ENCODE measurements at places on chromosomes 5 and 9.

DNA sequence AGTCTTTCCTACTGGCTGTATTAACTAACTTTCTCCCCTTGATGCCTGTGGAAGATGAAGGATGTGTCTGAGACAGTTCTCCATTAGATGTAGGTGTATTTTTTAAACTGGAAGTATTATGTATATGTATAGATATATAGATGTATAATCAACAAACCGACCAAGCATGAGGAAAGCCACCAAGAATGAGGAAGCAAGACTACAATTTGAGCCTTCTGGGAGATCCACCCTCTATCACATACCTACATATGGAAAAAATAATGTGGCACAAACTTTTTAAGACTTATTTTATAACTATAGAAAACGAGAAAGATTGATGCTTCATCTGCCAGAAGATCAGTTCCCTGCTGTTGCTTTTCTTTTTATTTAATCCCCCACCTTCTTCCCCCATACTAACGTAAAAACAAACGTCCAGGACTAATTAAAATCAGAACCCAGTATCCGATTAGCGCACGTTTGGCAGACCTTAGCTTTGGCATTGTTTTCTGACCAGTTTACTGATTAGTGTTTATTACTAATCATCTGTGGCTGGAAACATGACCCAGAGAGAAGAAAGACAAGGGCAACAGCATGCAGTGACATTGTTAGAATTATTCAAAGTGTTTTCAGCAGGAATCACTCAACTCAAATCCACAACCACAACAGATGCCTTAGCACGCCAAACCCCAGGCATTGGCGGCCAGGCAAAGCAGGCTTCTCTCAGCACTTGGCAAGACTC, 490.2 kb downstream of the EBF1 start:
- peak; percentile 45 for DNase-seq

DNA sequence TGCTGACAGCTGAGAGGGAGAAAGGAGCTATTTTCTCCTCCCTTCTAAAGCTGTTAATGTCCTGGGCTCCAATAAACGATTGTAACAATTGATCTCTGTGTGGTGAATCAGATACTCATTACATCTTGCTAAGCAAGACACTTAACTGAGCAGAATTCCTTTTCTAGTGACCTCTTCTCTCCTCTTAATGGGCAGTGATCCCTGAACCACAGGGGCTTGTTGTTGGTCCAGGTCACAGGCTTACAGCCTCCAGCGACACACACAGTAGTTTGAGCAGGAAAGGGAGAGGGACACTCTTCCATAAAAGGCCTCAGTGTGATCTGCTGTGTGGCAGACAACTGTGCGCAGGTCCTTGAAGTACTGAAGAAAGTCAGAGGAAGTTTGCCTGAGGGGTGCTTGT, 58.5 kb upstream of the MYO10 start:
- no peak for DNase-seq

GRCh38 chr5:100004969-100005368, 530.2 kb upstream of the FAM174A start:
- no peak for DNase-seq

GRCh38 chr5:149628221-149628620, 46.9 kb downstream of the ARHGEF37 start:
- no peak for DNase-seq

GRCh38 chr5:14913096-14913495, 41.5 kb upstream of the ANKH start:
- no peak for DNase-seq

DNA sequence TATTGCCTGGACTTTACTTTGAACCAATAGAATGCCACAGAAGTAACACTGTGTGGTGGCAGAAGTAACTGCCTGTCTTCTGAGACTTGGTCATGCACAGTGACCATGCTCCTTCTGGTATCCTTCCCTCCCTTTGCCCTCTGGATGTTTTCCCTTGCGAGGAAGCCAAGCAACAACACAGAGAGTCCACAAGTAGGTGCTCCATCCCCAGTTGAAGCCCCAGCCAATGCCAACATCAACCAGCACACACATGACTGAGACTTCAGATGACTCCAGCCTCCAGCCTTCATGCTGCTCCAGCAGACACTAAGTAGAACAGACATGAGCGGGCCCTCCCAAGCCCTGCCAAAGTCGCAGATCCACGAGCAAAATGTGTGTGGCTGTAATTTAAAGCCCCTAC, 129.6 kb downstream of the EPB41L4A start:
- no peak for DNase-seq

DNA sequence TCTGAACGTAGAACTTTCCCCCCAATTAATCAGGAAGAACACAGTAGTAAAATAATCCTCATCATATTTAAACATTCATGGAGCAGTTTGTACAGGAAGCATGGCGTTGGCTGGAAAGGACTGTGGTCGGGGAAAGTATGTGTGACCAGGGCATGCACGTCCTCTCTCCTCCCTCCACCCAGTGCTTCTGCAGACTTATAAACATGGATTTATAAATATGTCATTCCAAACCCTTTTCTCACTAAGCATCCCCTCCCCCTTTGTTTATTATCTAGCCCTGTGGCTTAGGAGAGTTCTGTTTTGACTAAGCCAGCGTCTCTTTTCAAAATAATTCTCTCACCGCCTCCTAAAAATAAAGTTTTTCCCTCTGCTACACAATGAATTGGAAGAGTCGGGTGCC, 70.4 kb upstream of the DAP start:
- DNase-seq = peak; percentile 57

GRCh38 chr5:170651604-170652277, 131.8 kb upstream of the GABRP start:
- DNase-seq = no peak

GRCh38 chr5:115840873-115841272, 492 bp downstream of the ATG12 start:
- DNase-seq = no peak

DNA sequence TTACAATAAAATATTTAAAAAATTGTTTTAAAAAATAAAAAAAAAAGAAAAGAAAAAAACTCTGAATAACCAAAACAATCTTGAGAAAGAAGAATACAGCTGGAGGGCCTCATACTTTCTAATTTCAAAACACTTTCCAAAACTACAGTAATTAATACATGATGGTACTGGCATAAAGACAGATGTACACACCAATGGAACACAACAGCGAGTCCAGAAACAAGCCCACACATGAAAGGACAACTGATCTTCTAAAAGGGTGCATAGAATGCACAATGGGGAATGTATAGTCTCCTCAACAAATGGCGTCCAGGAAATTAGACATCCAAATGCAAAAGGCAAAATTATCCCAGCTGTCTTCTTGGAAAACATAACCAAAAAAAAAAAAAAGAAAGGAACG, 99.6 kb downstream of the LURAP1L start:
- no peak for DNase-seq

GRCh38 chr5:7541898-7542297, 146.0 kb downstream of the ADCY2 start:
- no peak for DNase-seq

GRCh38 chr9:8553444-8553843, 753.9 kb upstream of the DMAC1 start:
- DNase-seq = no peak

- DNase-seq = no peak
Measured at GRCh38 chr5:154479160-154479943, 1.3 kb upstream of the HAND1 start.

DNA sequence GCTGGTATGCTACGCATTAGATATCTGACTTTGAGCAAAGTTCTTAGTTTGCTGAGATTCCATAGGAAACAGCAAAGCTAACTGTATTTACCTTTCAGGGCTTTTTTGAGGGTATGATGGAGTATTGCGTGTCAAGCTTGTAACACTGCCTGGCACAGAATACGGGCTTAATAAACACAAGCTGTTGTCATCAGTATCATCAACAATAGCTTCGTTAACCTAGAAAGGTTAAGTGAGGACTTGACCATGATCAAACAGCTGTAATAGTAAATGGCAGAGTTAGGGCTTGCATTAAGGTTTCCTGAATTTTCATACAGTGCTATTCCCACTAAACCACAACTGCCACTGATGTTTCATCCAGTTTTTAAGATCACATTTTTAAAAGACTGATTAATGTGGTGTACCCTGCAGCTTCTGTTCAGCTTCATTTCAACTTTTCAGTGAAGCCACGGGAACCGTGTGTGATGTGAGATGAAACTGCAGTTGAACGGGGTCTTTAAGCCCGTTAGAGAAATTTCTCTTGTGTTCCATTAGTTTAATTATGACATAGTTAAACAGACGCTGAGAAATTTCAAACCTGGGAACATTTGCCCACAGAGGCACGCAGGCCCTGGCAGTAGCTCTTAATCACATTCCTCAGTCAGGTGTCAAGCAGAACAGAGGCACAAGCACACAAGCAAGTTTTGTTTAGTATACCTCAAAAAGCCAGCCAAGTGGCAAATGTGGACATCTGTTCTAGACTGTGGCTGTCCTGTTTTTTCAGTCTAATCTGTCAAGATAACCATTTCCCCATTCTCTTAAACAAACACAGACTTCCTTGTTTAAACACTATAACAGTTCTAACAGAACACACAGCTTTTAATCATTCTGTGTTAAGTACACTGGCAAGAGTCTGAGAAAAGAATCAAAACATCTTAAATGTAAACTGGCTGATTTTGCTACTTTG, 147.1 kb downstream of the ZNF608 start:
- DNase-seq = peak; percentile 5

GRCh38 chr9:114827641-114828302, 21.9 kb upstream of the TNFSF15 start:
- DNase-seq = no peak

- peak; percentile 77 for DNase-seq
Measured at GRCh38 chr9:137070201-137070905, at the start of gene SAPCD2. SAPCD2 (minus strand) TSS chr9:137070557; CDS start chr9:137070460, 97 bp downstream.
